IMR-90 (cell line): ENCODE measurements at places on chromosomes 3 and 15.

DNA sequence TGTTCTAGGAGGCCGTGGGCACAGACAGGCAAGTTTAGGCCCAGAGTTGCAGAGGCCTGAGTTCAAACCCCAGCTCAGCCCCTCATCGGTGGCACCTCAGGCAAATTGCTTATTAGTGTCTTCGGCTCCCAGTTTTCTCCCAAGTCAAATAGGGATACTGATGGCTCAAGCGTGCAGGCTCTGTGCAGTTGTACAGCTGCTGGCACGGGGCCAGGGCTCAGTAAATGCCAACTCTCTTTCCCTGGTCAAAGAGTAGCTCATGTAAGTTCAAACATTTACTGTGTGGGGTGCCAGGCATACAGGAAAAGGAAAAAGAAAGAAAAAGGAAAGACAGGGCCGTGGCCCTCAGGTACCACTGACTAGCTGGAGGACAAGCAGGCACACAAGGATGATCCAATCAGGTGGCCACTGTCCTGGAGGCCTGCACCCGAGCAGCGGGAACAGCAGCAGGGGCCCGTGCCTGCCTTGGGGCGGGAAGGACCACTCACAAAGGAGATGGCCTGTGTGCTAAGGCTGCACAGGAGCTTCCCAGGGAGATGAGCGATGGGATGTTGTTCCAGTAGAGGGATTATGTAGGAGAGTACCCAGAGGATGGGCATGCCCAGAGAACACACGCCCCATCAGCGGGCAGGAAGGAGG lies 70.8 kb downstream of the TBC1D2B start:
- no peak for DNase-seq

DNA sequence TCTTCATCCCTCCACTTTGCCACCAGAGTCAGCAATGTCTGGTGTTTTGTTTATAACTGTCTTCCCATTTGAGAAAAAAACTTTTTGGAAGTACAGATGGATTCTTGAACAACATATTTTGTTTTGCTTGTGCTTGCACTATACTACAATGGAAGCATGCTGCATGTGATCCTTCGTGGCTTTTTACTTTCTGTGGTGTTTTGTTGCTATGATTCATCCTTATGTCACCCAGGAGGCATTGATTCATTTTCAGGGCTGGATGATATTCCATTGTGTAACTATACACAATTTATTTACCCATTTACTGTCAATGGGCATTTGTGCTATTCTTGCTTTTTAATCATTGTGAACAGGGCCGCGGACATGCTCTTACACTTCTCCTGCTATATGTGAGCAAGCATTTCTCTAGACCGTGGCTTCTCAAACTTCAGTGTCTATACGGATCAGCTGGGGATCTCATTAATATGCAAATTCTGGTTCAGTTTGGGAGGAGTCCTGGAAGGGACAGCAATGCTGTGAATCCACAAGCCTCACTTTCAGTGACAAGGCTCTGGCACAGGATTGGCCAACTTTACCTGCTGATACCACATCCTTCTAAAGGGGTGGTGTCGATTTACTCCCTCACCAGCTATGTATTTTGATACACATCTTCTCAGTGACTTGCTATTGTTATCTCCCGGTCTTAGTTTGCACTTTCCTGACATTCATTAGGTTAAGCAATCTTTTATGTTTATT lies 65.9 kb downstream of the POLR2M start:
- peak; percentile 17 for DNase-seq

DNA sequence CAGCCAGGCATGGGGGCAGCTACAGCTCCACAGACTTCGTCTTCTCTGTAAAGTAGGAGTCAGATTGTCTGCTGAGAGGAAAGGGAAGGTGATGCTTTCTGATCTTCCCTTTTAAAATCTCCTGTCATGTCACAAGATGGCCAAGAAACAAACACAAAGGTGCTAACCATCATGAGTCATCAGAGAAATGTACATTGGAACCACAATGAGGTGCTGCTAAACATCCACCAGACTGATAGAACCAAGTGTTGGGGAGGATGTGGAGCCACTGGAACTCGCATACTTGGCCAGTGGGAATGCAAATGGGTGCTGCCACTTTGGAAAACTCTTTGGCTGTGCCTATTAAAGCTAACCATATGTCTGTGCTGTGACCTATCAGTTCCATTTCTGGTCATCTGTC lies 268.8 kb downstream of the SLCO3A1 start:
- no peak for DNase-seq

DNA sequence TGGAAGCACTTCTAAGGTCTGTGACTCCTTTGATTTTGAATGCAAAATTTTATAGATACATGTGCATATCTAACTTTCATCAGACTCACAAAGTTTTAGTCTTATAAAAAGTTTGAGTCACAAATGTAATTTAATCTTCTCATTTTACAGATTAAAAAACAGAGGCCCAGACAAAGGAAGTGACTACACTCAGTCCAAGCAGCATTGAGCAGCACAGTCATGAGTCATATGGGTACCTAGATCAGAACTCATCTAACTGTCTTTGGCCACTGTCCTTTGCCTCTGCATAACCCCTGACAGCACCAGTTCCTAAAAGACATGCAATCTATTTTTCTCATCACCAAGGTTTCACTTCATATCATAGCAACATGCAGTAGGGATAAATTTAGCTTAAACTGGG lies 210.7 kb upstream of the KCNH8 start:
- DNase-seq = no peak

DNA sequence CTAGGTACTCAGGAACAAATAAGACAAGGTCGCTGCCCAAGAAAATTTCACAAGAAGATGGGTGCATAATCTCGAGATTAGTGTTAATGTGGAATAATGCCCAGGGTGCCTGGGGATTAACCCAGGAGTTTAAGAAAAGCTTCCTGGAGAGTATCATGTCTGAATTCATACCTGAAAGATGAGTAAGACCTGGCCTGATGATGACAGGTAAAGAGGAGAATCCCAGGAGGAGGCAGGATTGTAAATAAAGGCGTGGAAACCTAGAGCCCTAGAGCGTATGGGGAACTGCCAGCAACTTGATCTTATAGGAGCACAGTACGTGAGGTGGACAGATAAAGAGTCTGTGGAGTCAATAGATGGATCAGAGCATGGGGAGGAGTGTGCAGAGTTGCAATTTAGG lies 43.0 kb downstream of the ARRDC4 start:
- DNase-seq = no peak
